ENCODE measurements at places on chromosomes 7 and 10.
A peak's percentile ranks its signal among the peaks of the same experiment; 100 is the strongest.

DNA sequence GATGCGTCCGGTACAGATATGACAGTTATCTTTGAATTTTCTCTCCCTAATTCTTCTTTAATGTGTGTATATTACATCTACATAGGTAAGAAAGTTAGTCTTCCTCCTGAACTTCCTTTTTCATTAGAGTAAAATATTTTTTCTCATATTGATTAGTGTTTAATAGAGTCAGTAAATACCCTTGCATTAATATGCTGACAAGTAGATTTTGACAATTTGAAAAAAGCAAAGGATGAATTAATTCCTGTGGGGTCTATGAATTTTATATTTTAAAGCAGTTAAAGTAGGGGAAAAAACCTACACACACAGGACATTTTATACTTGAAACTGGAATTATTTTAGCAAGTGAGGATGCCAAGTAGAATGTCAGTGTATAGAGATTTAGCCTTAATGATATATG, 9.4 kb downstream of the OTUD1 start:
- DNase-seq, result no peak

DNA sequence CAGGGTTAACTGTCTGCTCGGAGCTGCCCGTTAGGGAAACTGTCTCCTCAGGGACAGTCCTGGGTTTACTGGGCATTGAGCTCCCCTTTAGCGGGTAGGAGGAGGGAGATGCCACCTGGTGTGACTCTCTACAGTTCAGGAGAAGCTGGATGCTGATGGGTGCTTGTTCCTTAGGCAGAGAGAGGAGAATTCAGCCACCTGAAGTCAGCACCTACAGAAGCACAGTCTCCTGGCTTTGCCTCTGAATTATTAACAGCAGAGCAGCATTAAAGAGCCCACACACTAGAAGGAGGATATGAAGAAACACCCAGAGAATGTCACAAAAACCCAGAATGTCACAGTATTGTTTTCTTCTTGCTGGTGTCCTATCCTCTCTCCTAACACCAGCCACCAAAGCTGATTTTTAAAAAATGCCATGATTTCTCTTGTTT, 696 bp downstream of the GIMAP4 start:
- DNase-seq, result no peak

DNA sequence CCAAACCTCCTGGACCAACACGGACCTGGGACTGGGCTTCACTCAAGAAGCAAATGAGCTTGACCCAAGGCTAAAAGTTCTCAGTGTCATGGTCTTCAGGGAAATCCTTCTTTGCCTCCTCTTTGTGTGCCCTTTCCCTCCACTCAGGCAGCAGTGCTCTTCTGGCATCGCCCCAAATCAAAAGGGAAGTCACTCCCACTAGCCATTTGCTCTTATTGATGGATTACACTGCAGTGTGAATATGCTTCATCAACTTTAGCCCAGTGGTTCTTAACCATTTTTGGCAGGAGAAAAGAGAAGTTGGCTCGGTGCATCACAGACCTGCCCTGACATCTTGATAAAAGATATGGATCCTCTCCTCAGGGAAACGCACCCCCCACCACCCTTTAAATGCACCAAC, 19.2 kb upstream of the IKZF1 start:
- no peak for DNase-seq

GRCh38 chr10:22629126-22629525, 85.3 kb downstream of the PIP4K2A start:
- DNase-seq, result no peak

- no peak for DNase-seq
Observed at GRCh38 chr7:87140271-87140748, 11.9 kb upstream of the DMTF1 start.

DNA sequence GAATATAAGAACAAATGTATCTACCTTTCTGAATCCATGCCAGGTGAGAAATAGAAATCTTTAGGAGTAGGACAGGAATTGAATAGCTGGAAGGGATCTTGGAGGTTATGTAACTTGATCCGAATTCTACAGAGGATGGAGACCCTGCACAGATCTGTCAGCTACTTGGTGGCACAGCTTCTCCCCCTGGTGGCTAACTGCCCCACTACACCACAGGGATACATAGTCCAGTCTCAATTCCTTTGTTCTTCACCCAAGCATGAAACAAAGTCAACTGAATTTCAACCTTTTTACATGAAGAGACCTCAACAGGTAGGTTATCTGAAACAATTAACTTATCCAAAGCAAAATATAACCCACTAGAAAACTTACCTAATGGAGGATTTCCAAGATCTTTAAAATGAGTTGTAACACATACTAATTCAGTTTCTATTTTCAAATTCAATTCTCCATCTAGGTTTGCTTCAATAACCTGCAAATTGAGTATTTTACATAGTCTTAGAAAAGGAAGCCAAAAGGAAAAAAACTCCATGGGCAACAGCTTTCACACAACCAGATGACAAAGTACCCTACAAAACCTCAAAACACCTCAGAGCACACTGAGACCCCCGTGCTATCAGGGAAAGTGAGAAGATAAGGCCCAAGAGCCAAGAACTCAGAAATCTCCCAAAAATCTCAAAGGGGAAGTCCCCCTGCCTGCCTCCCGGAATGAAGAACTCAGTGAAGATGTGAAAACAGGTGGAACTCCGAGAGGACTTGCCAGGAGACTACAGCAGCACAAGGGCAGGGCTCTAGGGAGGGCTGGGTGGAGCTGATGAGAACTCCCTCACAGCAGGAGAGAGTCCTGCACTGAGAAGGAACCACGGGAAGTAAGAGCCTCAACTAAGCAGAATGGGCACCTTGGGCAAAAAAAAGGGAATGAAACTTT, 10.3 kb downstream of the HUS1 start:
- DNase-seq, result peak; percentile 71

- DNase-seq, result no peak
Observed at GRCh38 chr7:12127455-12127854, 83.6 kb upstream of the TMEM106B start.

- DNase-seq, result no peak
Observed at GRCh38 chr7:118186501-118186900, 2.5 kb downstream of the LSM8 start.

GRCh38 chr7:147941381-147941780, 649.2 kb upstream of the C7orf33 start:
- no peak for DNase-seq

DNA sequence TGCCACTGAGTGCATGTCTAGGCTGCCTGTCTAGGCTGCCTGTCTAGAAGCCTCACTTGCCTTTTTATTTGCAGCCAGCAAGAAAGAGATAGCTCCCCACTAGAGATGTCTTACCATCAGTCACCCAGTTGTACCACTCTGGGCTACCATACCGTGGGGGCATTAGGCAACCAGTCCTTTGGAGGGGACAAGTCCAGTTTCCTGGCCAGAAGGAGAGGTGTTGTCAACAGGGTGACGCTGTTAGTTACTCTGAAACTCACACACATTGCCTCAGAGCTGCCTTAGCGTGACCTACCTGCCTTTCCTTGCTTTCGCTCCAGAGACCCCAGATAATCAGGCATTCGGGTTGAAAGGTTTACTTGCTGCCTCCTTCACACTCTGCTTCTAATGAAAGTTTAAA, 155.4 kb downstream of the CELF2 start:
- DNase-seq, result peak; percentile 72

GRCh38 chr10:28925121-28925663, 247.9 kb downstream of the BAMBI start:
- DNase-seq, result no peak

DNA sequence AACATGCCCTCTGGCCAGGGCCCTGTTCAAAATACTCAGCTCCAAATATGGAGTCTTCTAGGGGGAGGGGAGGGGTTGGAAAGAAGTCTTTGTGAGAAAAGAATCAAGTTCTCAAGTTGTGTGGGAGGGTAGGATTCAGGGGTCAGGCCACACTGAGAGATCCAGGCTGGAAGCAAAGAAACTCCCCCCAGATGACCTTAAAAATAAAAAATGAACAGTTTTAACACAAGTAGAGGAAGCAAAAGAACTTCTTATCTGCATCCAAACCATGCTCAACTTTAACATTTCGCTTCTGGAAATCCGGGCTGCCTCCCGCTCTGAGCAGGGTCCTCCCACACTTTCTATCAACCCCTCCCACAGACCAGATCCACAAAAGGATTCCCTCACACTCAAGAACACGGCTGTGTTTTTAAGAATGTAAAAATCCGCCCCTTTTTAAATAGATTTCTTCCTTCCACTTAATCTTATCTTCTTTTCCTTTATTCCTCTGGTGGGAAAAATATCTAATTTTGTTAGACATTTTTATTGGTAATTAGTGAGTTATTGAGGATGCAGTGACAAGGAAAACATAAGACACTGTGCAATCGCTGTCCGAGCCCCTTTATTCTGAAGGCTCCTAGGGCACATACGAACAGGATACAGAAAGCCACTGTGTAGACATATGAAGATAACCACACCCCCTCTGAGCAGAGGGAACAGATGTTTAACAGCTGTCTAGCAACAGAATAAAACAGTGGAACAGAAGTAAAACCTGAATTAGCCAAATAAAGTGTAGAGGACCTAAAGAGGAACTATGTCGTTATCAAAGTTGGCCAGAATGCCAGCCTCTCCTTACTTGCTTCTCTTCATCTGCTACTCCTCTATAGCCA, 43.8 kb downstream of the CYTH3 start:
- DNase-seq, result no peak
